HFFc6 (cell line): ENCODE measurements at places on chromosomes 6 and 20. TPM values are rescaled to one million over a fixed set of nuclear protein-coding genes. Genes with fewer than 3 reads are reported as not detected.

The PSORS1C1 gene
- total RNA-seq = 4.4 and 5.4 TPM in 2 replicates

The KIAA0408 gene
- 0.99 to 1.8 TPM (median 1.4 TPM) in 3 replicates for total RNA-seq

The C6orf163 gene
- total RNA-seq = 0.30 to 0.54 TPM (median 0.38 TPM) in 3 replicates

The RHAG gene
- total RNA-seq = not detected in 3 replicates

The TOX2 gene
- 46.1 to 63.2 TPM (median 51.6 TPM) in 3 replicates for total RNA-seq

The PAK5 gene
- total RNA-seq = not detected in 3 replicates
